D721Med (cell line): ENCODE measurements at places on chromosomes 16 and 17.

- DNase-seq: no peak
Measured at GRCh38 chr17:51955245-51955644, 203.3 kb downstream of the CA10 start.

- no peak for DNase-seq
Measured at GRCh38 chr17:60371818-60372510, 20.0 kb downstream of the USP32 start.

- DNase-seq: no peak
Measured at GRCh38 chr17:80781211-80781610, 210.4 kb upstream of the CHMP6 start.

- DNase-seq: no peak
Measured at GRCh38 chr17:17358060-17358751, 55.0 kb downstream of the NT5M start.

DNA sequence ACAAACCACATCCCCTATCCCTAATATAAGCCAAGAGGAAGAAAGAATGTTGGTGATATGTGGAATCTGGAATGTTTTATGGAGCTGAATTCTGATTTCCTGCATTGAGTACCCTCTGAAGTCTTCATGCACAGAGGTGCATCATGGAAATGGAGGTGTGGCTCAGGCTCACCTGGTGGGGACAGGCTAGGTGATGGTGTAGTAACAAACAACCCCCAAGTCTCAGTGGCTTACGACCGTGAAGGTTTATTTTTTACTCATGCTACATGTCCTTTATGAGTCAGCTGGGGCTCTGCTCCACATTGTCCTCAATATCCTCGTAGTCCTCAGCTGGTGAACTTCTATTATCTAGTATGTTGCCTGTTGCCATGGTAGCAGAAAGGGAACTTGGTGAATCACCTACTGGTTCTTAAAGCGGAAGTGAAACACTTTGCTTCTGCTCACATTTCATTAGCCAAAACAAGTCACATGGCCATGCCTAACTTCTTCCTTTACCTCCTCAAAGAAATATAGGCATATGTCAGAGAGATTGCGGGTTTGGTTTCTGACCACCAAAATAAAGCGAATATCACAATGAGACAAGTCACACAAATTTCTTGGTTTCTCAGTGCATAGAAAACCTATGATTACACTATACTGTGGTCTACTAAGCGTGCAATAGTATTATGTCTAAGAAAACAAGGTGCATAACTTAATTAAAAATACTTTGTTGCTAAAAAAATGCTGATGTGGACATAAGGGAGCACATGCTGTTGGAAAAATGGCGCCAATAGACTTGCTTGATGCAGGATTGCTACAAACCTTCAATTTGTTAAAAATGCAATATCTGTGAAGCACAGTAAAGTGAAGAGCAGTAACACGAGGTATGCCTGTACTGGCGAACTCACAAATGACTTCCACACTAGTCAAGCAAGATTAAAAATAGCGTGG, at the start of gene PMFBP1:
Gene PMFBP1 (minus strand): TSS at position 51 of the 930 bp plus-strand sequence. CDS start 947 bp downstream, outside the sequence.
- no peak for DNase-seq

GRCh38 chr17:227946-228615, 46.6 kb upstream of the DOC2B start:
- no peak for DNase-seq

- no peak for DNase-seq
Measured at GRCh38 chr17:12667299-12667958, 1.7 kb downstream of the MYOCD start.

DNA sequence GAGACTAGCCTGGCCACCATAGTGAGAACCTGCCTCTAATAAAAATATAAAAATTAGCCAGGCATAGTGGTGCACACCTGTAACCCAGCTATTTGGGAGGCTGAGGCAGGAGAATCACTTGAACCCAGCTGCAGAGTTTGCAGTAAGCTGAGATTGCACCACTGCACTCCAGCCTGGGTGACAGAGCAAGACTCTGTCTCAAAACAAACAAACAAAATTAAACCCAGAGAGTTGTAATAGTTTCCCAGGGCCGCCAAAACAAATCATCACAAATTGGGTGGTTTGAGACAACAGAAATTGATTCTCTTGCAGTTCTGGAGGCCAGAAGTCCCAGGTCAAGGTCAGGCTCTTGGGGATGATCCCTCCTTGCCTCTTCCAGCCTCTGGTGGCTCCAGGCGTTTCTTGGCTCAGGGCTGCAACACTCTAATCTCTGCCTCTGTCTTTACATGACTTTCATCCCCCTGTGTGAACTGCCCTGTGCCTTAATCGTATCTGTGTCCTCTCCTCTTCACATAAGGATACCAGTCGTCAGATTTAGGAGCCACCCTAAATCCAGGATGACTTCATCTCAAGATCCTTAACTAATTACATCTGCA, 100.3 kb upstream of the NOL11 start:
- DNase-seq: no peak

- no peak for DNase-seq
Measured at GRCh38 chr17:69734656-69735055, 320.2 kb downstream of the MAP2K6 start.

- no peak for DNase-seq
Measured at GRCh38 chr16:1026784-1027500, 45.4 kb downstream of the SOX8 start.

GRCh38 chr16:14087590-14088154, 16.6 kb downstream of the MRTFB start:
- no peak for DNase-seq

DNA sequence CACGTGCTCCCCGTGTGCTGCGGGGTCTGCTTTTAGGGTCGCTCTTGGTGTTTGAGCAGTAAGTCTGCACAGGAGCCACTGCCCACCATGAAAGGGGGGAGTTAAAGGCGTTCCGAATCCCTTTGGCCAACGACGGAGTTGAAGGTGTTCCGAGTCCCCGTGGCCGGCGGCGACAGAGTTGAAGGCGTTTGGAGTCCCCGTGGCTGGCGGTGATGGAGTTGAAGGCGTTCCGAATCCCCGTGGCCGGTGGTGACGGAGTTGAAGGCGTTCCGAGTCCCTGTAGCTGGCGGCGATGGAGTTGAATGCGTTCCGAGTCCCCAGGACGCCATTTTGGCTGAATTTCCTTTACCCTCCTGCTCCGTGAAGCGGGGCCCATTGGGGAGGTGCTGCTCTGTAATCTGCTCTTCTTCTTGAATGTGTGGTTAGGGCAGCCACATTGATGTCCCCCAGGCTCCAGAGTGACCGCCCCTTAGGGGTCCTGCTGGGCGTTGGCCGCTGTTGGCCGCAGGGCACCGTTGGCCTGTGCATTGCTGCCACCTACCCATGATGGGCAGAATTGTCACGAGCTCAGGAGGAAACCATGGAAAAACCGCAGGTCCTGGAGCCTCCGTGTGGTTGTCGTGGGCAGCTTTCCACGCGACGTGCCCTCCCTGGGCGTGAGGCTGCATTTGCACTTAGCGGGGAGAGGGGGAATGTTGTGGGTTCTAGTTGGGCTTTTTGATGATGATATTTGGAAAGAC, 73.7 kb upstream of the ZNF750 start:
- no peak for DNase-seq

GRCh38 chr16:89821438-89822187, 5.2 kb upstream of the FANCA start:
- DNase-seq: no peak

DNA sequence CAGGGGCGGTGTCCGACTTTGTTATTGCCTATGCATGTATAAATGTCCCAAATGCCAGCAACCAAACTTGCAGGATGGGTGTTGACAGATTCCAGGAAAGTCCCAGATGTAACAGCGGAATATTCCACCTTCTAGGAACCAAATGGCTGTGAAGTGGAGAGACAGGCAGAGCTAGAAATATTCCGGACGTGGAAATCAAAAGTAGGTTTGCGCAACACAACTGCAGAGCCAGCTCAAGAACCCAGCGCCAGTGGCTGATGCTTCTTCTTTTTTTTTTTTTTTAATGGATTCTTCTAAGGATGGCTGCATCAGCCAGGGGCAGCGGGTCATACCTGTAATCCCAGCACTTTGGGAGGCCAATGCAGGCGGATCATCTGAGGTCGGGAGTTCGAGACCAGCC, 601.7 kb downstream of the MAF start:
- DNase-seq: no peak

DNA sequence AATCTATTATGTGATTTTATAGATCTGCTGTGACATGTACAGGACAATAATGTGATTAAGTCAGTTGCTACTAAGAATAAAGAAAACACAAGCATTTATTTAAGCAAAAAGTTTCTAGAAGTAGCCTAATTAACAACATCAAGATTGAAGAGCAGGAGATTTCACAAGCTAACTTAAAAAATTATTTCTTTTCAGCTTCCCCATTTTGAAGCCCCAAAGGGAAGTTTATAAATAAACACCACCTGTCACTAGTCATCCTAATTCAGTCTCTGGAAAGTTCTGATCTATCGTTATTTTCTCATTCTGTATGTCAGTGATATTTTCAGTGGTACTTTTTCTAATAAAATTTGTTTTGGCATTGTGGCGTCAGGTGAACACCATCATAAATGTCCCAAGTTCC, 8.3 kb downstream of the CAPNS2 start:
- no peak for DNase-seq

- DNase-seq: no peak
Measured at GRCh38 chr17:31490019-31490650, 98.7 kb downstream of the RAB11FIP4 start.

DNA sequence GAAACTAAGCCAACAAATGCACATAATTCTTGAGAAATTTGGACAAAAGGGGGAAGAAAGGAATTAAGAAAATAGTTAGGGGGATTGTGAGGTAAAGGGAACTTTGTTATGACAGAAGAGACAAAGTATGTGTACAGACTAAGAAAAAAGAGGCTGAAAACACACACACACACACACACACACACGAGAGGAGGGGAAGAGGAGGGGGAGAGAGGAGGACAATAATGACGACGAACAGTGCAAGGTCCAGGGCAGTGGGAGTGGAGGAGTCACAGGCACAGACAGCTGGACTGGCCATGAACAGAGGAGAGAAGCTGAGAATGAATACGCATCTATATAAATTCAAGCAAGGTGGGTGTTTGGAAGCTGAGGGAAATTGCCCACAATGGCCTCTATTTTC, 44.6 kb downstream of the MARVELD3 start:
- DNase-seq: no peak

DNA sequence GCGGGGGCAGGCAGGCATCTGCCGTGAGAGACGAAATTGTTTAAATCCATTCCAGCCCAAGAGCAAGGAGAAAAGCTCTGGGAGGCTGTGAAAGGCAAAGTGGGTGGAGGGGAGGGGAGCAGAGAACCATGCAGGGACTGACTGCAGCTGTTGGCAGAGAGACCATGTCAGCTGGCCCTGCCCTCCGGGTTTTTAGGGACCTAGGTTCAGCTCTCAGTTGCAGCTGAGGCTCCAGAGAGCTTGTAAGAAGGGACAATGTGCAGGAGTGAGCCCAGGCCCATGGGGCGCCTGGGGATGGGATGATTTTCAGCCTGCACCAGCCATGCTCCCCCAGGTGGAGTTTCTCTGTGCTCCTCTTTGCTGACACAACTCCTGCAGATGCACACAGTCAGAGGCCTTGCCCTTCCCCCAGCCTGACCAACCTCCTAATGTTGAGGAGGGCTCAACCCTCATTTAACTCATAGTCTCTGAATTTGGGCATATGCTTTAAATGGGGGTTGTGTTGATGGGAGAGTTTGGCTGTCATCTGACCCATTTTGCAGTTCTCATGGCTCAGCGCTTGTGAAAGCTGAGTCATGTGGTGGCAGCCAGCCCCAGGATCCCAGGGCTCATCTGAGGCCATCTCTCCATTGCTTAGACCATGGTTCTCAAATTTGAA, 70.9 kb downstream of the PLXDC1 start:
- DNase-seq: no peak

DNA sequence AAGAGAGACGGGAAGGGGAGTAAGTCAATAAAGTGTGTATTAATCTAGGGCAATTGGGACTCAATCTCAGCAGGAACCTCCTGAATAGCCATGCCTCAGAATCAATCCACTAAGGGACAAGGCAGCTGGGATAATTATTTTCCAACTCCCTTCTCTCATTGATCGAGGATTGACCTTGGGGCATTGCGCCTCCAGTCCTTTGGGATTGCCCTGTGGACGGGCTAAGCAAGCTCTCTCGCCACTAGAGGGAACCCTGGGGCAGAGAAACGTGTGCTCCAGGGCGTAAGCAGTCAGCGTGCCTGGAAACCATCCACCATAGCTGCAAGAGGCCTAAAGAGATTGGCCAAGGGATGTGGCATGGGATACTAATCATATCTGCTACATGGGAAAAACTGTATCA, 53.9 kb upstream of the ERCC4 start:
- DNase-seq: no peak

- DNase-seq: no peak
Measured at GRCh38 chr17:69375229-69375628, 39.3 kb upstream of the MAP2K6 start.

- DNase-seq: no peak
Measured at GRCh38 chr16:20740007-20740883, 1.4 kb downstream of the THUMPD1 start.

- DNase-seq: no peak
Measured at GRCh38 chr17:34725725-34726124, 146.3 kb downstream of the TMEM132E start.

DNA sequence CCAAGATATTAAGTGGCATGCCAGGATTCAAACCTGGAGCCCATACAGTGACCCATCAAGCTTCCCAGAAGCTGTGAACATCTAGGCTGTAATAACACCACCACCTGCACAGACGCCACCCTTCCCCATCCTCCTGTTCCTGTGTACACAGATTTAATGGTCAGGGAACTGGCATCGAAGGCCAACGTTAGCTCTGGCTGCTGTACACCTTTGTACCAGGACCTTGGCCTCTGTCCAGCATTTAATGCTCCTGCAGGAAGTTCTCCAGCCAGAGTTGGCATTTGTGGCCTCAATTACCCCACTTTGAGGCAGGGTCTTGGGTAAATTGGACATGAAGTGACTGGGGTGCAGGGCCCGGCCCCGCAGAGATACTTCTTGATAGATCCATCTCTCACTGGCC, 49.3 kb downstream of the SCNN1B start:
- DNase-seq: no peak

DNA sequence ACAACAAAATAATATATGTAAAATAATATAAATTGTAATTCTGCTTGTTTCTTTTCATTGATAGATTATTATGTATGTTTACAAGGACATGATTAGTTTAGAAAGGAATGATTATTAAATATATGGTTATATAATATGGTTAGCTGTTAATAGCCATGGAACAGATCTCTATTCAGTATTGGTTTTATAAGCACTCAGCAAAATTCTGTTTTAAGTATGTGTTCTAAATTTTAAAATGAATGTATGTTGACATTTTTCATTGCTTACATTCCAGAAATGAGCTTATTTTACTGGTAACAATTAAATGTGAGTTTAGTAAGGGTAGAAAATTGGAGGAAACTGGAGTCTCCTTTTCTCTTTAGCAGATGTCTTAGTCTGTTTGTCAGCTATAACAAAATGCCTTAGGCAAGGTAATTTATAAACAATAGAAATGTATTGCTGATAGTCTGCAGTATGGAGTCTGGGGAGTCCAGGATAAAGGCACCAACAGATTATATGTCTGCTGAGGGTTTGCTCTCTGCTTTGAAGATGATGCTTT, 45.4 kb downstream of the NFAT5 start:
- no peak for DNase-seq

GRCh38 chr17:20988896-20989295, 53.9 kb downstream of the USP22 start:
- no peak for DNase-seq

- no peak for DNase-seq
Measured at GRCh38 chr17:38636054-38636453, 30.3 kb upstream of the SRCIN1 start.

- DNase-seq: no peak
Measured at GRCh38 chr17:48064638-48065037, 16.5 kb downstream of the NFE2L1 start.

- DNase-seq: no peak
Measured at GRCh38 chr17:76159157-76159556, 18.1 kb upstream of the FOXJ1 start.

- peak; percentile 46 for DNase-seq
Measured at GRCh38 chr16:50152807-50153595, at the start of gene TENT4B. Gene TENT4B, plus strand, starts transcription at chr16:50153306. Its CDS starts 316 bp downstream, at chr16:50153622.
